Activated CD4-positive, alpha-beta T cell treated with anti-CD3 and anti-CD28 coated beads, Interleukin-2, amount 10 ng/mL, durations not matched to agents 7 days and 5 days (primary cell): ENCODE measurements at places on chromosomes 5 and 9. TPM values are rescaled to one million over a fixed set of nuclear protein-coding genes. Genes with fewer than 3 reads are reported as not detected.

DNA sequence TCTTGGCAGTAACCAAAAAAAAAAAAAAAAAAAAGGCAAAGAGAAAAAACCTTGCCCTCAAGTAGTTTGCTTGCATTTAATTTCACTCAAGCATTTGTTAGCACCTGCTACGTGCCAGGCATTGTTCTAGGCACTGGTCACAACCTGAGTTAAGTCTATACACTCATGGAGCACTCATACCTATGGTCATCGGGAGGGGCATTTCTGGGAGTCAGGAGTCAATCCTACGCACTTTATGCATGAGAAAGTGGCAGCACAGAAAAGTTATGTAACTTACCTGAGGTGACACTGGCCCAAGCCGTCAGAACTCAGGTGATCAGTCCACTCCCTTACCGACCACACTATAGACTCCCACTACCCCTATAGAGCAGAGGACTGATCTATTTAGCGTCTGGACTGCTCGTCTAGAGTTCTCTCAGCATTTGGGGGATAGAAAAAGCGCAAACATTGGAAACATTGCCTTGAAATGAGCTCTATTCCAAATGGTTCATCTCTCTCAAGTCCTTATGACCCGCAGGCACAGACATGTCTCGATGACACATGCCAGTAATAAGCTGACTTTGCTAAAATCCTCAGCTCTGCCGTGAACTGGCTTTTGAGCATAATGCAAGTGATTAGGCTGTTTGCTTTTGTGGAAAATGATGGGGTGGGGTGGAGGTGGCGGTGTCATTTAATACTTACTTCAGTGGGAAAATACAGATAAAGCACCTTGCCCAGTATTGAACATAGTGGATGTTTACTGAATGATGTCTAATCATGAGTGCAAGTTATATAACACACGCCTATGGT, 160.2 kb downstream of the ARHGEF28 start:
- DNase-seq = no peak

The PCDHGB2 gene
- 0.08 TPM for total RNA-seq

- DNase-seq = peak; percentile 84
Measured at GRCh38 chr9:135978642-135979546, 17.7 kb upstream of the UBAC1 start.

DNA sequence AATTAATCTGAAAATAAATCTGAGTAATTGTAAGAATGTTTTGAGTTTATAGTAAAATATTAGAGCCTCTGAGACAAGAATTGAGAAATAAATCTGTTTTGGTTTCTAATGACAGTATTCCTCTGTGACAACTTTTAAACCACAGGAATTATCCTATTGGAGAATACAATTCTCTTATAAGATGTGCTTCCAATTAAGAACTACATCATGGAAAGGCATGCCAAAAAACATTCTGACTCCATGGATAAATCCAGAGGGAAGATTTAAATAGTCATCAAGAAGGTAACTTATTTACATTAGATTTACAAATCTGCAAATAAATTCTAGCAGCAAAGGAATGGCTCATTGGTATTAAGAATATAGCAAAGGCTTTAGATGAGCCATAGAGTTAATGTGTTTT, 178.3 kb upstream of the ACOT12 start:
- no peak for DNase-seq

The OR1N2 gene
- total RNA-seq = not detected
